Left hindlimb (tissue), 1 donor: ENCODE measurements at places on chromosomes 2 and 18.
A peak's percentile ranks its signal among the peaks of the same experiment; 100 is the strongest.

GRCh38 chr2:64374686-64375085 lies 79.3 kb upstream of the LGALSL start:
- DNase-seq, result no peak

GRCh38 chr2:133733901-133734255 lies 165.6 kb upstream of the NCKAP5 start:
- no peak for DNase-seq

GRCh38 chr2:178829299-178829960 lies 22.2 kb upstream of the TTN start:
- DNase-seq, result no peak

DNA sequence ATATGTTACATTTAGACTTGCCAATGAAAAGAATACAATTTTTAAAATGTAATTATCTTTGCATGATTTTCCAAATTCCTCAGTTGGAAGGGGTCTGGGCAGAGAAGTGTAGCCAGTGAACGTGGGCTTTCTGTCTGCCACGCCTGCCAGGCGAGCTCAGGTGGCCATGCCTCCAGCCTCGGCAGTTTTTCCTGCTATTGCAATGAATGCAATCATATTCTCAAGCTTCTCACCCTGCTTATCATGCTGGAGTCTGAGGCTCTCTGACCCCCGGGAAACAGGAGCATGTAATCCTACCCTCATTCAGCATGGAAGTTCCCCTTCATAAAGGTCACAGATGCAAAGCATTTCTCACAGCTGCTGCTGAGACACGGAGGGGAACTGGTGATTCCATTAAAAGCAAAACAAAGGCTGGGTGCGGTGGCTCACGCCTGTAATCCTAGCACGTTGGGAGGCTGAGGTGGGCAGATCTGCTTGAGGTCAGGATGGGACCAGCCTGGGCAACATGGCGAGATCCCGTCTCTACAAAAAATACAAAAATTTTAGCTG lies 154.8 kb downstream of the MBP start:
- DNase-seq, result peak; percentile 36

DNA sequence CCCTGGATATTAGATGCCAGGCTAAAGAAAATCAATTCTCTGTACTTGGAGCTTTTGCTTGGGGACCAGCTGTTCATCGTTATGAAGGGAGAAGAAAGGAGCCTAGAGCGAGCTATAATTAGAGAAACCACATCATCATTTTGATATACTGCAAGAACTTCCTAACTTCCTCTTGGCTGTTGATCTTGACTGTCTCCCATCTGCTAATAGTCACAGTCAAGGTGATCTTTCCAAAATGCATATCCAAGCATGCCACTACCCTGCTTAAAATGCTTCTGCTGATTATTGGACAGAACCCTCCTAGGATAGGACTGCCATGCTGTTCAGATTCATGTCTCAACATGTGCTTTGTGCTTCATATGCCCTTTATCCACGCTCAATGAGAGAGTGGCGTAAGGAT lies 54.8 kb downstream of the RAPGEF4 start:
- no peak for DNase-seq

GRCh38 chr2:14256890-14257289 lies 375.6 kb upstream of the LRATD1 start:
- DNase-seq, result no peak

GRCh38 chr2:193348055-193348454 lies 1153.3 kb upstream of the TMEFF2 start:
- DNase-seq, result no peak

- DNase-seq, result no peak
Measured at GRCh38 chr2:48120759-48121242, 214.5 kb upstream of the FBXO11 start.

DNA sequence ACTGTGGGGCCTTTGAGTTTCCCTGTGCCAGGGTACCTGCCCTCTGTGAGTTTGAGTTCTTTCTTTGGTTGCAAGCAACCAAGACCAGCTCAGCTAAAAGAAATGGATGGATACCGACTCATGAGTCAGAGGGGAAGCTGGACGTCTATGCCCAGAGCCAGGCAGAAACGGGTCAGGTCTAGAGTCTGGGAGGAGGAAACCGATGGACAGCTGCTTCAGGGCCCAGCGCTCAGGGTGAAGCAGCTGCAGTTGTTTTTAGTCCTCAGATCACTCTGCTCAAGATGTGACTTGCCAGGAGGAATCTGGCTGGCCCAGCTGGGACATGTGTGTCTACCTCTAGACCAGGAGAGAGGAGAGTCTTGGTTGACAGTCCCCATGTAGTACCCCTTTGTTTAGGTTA lies 10.1 kb upstream of the TYMS start:
- DNase-seq, result no peak

GRCh38 chr18:54952026-54952425 lies 7.2 kb downstream of the CCDC68 start:
- no peak for DNase-seq
